ENCODE measurements at places on chromosomes 2 and 18.

- DNase-seq: no peak
Observed at GRCh38 chr2:202165945-202166344, 72.5 kb downstream of the SUMO1 start.

DNA sequence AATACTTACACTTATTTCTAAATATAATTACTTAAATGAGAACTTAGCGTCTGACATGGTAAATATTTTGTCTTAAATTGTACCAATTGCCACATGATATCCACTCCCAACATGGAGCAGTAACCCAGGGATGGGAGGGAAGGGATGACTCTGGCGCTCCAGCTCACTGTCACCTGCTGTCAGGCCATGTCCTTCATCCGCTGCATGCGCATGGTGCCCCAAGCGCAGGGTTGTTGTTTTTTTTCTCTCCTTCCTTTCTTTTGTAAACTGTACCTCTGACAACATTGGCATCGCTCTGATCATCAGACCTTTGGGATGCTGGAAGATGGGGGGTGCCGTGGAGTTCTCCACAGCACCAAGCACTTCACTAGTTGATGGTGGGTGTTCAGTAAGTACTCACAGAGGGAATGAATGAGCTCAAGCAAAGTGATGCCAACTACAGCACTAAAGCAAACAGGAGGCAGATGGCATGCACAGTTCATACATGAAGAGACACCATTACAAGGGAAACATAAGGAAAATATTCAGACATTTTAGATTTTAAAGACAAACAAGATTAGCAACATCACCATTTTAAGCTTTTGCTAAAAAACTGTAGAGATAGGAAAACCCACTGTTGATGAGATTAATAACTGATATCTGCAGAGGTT lies 247.8 kb downstream of the GBX2 start:
- DNase-seq: no peak

GRCh38 chr2:69946351-69947324 lies 14.8 kb downstream of the ASPRV1 start:
- peak; percentile 51 for DNase-seq

DNA sequence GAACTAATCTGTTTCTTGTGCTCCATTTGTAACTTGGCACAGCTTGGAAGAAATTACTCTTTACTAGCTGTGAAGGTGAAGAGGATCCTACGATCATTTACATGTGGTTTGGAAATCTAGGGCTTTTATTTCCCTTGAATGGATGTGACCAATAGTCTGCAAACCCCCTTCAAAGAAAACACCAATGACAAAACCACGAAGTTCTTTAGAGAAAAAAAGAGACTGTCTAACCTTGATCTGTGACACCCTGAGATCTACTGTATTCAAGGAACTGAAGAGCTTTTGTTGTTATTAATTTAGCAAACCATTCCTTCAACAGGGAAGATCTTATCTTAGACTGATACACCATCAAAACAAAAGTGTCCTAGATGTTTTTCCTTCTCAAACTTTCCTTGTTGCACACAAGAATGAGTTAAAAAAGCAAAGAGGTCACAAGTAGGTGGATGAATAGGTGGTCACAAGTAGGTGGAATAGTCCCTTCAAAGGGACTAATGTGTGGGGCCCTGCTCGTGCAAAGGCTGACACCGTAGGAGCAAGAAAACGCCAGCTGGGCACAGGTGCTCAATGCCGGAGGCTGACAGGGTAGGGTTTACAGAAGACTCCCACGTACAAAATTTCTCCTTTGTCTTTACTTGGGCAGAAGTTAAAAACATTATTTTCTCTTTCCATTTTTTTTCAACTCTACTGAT lies 95.6 kb upstream of the ITGB6 start:
- no peak for DNase-seq

DNA sequence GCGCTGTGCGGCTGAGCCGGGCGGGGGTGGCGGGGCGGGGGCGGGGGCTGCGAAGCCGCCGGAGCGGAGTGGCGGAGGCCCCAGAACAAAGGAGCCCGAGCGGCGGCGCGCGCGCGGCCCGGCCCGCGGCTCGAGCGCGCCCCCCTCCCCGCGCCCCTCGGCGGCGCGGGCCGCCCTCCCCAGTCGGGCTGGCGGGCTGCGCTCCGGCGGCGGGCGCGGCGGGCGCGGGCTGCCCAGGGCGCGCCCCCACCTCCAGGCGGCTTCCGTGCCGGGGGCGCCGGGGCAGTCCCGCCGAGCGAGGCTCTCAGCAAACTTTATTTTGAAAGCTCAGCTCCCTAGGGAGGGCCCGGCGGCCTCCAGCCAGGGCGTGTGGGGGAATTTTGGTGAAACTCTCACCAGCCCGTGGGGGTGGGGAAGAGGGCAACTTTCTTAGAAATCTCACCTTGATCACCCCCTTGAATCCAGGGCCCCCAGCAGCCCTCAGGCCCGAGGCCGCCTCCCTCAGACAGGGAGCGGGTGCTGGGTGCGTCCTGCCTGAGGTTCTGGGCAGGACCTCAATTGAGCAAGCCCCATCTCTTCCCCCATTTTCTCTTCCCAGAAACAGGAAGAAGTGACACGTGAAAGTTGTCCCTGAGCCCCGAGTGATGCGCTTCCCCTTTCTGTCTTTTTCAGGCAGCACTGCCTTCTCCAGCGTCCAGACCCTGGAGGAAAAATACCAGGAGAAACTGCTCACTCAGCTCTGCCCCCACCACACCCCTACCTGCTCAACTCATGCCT lies 786 bp downstream of the TET3 start:
- DNase-seq: peak; percentile 69

DNA sequence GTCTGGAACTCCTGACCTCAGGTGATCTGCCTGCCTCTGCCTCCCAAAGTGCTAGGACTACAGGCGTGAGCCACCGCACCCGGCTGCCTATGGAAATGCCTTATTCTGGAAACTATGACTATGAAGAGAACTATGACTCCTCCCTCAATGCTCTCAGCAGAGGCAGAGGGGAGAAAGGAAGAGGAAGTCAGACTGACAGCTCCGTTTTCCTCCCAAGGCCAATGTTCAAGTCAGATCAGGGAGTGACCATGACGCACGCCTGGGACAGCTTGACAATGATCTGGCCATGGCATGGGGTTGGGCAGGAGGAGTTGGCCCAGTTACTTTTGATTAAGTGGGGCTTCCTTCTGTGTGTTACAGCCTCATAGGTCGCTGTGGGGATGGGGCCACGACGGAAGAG lies 44.3 kb upstream of the MRPL33 start:
- DNase-seq: no peak

Data from OCI-M1 (cell line).